ENCODE measurements at places on chromosomes 7 and 10.

GRCh38 chr10:133275684-133276092, 980 bp downstream of the ADAM8 start:
- peak; percentile 31 for DNase-seq

GRCh38 chr7:131878777-131879176, 322.3 kb upstream of the PODXL start:
- DNase-seq: no peak

DNA sequence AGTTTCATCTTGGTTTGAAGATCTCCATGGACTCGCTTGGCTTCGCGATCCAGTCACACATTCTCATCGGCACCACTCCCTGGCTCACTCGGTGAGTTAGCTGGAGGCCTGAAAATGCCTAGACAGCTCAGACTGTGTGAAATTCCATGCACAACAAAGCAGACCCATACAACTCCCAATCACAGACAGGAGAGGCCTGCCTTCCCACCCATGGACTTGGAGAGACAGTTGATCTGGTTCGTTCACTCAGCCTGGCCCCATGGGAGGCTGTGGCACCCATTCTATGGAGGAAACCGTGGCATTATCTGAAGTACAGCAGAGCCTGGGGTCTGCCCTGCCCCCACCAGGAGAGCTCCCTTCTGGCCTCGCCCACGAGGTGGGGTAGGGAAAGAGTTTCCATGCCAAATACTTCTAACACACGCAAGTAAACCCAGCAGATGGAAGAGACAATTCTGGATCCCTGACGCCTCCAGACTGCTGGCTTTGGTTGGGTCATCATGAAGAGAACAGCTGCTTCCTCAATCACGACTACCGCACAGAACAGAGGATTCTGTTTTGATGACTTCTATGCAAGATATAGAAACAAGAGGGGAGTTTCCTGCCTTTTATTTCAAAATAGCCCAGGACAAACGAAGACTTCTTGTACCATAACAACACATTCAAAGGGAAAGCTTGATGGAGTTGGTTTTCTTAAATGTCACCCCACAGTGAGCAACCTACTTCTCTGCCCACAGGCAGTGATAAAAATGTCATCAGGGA, 15.9 kb downstream of the FAM53B start:
- DNase-seq: no peak

DNA sequence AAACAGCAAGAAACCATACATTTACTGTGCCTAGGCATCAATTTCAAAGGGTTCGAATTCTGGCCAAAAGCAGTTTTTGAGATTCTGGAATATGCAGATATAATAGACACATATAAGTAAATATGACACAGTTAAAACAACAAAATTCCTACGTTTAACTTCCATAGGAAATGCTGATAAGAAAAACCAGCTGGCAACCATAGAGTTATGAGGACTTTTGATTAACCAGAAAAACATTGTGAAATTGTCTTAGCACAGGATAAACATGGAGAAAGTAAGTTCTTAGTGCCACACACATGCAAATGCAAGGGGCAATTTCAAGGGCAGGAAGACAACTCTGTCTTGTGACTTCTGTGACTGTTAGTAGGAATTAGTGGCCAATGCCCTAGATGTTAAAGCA, 702.1 kb downstream of the TNS3 start:
- DNase-seq: no peak

DNA sequence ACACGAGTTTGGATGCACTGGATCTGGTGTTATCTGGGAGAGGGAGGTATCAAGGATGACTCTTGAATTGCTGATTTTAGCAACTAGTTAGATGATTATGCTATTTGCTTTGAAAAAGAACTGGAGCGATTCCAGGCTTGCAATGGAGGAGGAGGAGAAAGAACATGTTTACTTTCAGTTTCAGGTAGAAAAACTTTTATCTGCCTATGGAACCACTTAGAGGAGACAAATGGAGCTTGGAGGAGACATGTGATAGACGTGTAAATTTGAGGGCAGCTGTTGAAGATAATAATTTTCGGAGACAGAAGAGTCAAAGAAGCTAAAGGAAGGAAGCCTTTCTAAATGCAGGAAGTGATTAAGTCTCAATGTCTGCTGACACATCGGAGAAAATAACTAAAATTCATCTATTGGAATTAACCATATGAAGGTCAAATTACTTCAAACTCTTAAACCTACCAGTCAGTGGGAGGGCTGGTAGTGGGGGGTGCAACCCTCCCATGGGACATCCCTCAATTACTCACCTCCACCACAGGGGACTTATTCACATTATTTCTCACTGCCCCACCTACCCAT, 56.4 kb upstream of the GNAI1 start:
- DNase-seq: no peak

DNA sequence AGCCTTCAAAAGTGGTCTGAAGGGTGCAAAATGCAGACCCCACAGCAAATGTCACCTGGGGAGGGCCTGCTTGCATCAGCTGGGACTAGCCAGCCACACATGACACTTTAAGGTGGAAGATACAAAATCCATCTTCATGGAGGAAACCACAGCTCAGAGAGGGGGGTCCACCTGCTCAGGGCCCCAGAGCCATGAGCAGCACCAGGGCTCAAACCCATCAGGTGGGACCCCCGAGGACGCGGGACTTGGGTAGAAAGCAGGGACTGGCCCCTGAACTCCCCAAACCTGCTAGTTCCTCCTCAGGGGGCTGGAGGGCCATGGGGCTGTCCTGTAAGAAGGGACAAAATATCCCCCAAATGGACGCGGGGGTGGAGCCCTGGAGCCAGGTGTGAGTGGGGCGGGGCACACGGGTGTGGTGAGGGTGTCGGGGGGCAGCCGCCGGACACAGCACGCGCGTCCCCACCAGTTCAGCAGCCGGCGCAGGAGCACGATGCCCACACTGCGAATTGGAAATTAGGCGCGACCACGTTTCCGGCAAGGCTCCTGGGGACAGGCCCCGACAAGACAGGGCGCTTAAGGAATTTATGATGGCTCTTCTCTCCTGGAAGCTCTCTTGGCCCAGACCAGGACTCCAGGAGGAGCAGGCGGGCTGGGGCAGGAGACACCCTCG, 8.0 kb downstream of the PDGFA start:
- DNase-seq: no peak

DNA sequence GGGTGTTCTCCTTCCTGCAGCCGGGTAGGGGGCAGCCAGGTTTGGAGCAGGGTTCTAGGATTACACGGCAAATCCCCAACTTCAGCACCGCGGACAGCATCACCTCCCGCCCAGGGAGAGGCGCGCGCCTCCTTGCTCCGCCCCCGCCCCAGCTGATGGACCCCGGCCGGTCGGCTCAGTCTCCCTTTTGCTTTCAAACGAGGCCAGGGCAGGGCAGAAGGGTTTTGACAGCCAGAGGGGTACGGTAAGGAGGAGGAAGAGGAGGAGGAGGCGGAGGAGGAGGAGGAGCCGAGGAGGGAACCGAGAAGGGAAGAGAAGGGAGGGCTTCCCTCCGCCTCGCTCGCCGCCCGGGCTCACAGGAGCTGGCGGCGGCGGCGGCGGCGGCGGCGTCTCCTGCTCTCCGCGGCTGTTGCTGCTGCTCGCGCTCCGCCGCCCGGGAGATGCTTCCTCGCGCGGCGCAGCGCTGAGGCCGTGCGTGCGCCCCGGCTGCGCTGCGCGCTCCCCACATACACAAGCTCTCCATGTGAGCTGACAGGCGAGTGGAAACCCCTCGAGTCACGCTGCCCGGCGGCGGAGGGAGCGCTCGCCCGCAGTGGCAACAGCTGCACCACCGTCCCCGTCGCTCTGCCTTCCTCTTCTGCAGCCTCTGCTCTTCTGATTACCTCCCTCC, 615 bp upstream of the CNTNAP2 start:
- DNase-seq: no peak

DNA sequence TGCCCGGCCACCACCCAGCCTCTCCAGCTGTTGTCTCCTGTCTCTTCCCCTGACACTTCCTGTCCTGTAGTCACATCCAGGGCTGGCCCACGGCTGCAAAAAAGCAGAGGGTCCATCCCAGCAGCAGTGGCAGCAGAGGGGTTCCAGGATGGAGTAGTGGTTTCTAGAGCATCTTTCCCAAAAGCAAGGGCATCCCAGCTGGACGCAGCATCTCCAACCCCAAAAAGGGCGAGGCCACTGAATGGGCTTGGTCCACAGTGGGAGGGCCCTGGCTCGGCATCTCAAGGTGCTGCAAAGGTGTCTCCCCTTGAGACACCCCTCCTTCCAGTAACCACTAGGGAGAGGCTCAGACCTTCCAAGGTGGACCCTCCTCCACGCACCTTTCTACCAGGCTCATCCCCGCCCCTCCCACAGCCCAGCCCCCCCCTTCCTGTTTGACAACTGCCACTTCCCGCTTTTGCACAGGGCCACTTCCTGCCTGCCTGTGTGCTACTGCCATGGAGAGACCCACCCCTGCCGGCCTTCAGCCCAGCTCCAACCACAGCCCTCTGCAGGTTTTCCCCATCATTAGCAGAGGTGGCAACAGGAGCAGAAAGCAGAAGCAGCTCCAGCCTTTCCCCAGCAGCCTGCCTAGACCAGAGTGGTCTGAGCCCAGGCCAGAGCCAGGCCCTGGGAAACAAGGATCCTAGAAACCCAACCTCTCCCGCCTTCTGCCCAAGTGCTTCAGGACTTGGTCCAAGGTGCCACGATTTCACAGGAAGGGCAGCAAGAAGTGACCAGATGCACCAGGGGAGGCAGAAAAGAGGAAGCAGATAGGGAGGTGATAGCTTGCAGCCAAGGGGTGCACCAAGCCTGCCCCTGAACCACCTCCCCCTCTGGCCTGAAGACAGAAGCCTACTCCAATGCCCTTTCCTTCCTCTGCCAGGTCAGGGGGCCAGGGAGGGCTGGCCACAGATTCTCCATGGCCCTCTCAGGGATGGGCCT, 8.6 kb downstream of the CAMK2G start:
- no peak for DNase-seq

GRCh38 chr10:58481569-58482109, 31.0 kb upstream of the BICC1 start:
- DNase-seq: no peak

DNA sequence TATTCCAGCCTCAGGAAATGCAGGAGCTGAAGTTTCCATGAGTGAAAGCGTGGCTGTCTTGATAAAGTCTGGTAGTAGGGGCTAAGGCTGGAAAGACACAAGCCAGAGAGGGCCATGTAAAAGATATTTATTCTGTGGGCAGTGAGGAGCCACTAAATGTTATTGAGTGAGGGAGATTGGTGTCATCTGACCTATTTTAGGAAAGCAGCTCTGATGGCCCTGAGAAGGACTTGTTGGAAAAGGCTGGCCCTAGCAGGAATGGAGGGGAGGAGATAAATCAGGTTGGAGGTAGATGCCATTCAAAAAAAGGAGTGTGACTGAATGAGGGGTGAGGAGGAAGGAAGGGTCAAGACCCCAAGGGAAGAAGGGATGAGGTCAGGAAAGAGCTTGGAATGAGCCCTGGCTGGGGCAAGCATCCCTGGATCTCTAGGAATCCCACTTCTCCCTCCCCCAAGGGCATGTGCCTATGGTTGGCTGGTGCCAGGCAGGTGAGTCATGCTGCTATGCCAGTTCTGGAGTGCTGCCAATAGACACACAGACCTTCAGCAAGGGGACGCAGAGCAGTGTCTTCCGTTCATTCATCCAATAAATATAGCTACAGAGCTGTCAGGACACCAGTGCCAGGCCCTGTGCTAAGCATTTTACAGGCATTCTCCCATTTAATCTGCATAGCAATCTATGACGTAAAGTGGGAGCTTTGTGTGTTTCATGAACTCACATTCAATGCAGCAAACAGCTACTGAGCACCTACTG, 2.0 kb downstream of the ANKRD2 start:
- DNase-seq: no peak

DNA sequence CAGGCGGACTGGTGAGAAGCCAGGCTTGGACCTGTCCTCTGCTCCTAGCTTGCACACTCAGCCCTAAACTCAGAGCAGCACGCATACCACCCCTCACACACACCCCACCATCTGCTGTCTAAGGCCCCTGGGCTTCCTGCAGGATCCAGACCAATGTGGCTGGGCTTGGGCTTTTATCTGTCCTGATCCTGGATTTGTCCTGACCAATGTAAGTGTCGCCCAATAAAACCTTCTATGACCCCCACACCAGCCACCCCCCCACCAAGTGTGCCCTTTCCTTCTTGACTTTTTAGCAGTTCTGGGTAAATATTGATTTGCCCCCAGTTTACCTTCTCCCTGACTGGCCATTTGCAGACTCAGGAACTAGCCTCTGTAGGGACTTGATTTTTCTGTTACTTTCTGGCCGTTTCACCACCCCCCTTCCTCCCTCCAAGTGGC, 1.7 kb upstream of the HOXA13 start:
- DNase-seq: no peak

GRCh38 chr7:118350260-118350659, 125.8 kb downstream of the ANKRD7 start:
- DNase-seq: no peak

DNA sequence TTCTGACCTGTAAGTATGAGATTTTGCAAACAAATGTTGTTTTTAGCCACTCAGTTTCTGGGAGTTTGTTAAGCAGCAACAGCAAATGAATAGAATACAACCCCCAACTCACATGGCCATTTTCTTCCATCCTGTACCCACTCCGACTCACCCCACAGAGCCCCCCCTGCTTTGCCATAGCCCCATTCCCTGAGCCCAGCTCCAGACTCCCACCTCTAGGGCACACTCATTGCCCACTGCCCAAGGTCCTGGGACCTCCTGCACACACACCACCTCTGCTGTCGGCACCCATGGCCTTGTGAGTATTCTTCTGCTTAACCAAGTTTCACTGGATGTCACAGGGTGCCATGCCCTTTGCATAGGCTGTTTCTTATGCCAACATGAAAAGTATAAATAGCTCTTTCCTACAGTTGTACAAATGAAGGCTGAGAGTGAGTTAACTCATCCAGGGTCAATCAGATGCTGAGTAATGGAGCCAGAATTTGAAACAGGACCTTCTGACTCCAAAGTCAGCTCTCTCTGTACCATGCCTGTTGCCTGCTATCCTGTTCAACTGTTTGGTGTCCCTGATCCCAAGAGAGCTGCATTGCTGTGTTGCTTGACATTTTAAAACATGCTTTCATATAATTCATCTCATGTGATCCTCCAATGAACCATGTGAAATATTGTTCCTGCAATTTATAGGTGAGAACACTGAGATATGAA, 367.8 kb upstream of the ZMIZ1 start:
- no peak for DNase-seq
